ENCODE measurements at places on chromosomes 5 and 9.

- DNase-seq: no peak
These were observed 636.2 kb downstream of the MTRR start for GRCh38 chr5:8505196-8505595.

DNA sequence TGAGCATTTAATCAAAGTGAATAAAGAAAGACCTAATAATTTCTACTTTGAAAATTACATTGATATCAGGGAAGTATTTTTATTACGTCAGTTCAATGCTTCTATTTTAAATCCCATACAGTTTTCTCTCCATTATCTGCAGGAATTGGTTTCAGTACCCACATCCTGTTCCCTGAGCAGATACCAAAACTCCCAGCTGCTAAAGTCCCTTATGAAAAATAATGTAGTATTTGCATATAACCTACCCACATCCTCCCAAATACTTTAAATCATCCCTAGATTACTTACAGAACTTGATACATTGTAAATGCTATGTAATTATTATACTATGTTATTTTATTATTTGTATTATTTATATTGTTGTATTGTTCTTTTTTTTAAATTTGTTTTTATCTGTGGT lies 125.4 kb upstream of the MINAR2 start:
- DNase-seq: no peak

- DNase-seq: no peak
These were observed 20.6 kb upstream of the CAST start for GRCh38 chr5:96641368-96642280.

- peak; percentile 19 for DNase-seq
These were observed 590 bp downstream of the PCDHA6 start for GRCh38 chr5:140828362-140828737.

DNA sequence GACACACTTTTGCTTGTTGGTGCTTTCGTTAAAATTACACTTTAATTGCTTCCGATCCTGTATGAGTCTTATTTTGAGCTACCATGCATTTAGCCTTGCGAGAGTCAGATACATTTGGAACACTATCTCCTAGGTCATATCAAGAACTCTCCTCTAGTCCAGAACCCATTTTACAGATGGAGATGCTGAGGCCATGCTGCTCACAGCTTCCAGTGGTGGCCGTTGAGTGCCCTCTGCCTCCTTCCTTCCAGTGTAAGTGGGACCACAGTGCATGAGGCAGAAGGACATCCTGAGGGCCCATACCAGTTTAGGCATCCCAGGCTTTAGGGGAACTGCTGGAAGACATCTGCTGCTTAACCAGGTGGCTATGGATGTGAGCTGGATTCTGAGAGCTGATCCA lies 6.9 kb downstream of the CCNI2 start:
- no peak for DNase-seq

DNA sequence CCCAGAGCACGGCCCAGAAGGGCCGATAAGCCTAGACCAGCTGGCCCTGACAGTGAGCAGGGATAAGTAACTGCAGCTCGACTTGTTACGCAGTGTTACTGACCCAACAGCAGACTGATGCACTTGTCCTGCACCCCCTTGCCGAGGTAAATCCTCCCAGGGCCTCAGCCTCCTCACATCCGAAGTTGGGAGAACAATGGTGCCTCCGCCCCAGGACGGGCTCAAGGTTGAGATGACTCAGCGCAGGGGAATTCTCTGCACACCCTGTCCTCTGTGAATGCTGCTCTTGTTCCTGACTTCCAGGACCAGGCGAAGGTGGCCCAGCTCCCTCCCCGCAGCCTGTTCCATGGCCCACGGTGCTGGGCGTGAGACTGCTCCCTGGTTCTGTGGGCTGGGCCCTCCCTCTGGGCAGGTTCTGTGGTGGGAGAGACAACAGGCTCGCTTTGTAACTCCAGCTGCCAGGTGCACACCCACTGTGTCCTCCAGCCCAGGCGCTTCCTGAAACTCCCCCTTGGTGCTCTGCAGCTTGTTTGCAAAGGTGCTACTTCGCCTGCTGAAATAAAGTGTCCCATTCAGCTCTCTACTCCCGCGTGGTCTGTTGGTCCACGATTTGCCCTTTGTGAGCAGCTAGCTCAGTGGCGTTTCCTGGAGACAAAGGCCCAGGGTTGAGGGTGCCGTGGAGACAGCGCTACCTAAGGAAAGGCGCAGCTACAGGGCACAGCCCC lies 40.1 kb upstream of the SLC6A19 start:
- DNase-seq: peak; percentile 68

Measured in ELF-1 (cell line).